ENCODE measurements at places on chromosomes 7 and 10. TPM values are rescaled to one million over a fixed set of nuclear protein-coding genes. Genes with fewer than 3 reads are reported as not detected.

GRCh38 chr10:57098146-57098545 is 737.1 kb upstream of the ZWINT start:
- no peak for DNase-seq

- no peak for DNase-seq
Measured at GRCh38 chr10:33304423-33305225, 29.8 kb downstream of the NRP1 start.

DNA sequence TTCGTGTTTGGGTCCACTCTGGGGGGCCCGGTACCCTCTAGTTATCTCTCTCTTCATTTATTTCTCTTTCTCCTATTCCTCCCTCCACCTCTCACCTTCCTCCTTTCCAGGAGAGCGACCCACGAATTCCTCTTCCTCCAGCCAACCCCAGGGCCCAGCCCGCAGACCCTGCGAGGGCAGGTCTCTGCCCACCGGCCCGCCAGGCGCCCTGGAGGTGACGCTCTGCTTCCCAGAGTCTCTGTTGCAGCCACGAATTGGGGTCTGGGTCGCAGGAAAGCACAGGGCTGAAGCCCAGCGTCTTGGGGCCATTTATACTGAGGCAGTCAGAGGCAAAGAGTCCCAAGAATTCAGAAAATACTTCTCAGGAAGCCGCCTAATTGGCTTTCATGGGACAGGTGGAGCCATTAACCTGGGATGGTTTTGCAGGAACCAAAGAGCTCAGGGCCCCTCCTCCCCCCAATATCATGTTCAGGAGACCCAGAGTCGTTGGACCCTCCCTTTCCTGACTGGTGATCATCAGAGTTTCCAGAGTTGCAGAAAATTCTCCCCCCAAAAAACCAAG is 2.7 kb upstream of the EN2 start:
- DNase-seq: no peak

DNA sequence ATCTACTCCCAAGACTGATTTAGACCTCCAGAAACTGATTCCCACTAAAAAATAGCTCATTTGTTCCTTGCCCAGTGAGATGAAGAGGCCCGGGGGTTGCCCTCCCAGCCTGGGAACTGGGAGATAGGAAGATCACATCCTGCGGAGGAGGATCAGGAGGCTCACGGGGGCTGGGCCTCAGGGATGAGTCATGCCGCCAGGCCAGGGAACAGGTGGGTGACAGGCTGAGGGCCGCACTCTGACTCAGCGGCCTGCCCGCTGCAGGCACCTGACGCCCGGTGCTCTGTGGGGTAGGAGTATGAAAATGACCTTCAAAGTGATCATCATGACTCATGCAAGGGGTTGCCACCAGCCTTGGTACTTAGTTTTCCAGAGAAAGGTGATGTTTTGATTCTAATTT is 104.5 kb upstream of the ZPBP start:
- DNase-seq: peak; percentile 32

DNA sequence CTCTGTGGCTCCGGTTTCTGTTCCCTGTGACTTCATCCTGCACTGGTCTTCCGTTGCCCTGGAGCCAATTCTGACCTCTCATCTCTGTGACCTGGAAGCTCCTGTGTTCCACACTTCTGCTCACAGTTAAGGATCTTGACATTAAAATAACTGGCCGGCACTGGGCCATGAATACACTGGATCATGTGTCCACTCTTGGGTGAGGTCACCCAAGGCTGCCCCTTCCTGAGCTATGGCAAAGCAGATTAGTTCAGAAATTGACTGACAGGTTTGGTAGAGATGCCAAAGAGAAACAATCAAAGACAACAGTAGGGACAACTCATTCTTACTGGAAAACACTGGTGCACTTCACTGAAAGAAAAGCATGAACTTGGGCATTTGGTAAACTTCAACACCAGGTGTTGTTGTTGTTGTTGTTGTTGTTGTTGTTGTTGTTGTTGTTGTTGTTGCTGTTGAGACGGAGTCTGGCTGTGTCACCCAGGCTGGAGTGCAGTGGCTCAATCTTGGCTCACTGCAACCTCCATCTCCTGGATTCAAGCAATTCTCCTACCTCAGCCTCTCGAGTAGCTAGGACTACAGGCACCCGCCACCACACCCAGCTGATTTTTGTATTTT is 36.7 kb upstream of the GRID1 start:
- no peak for DNase-seq

DNA sequence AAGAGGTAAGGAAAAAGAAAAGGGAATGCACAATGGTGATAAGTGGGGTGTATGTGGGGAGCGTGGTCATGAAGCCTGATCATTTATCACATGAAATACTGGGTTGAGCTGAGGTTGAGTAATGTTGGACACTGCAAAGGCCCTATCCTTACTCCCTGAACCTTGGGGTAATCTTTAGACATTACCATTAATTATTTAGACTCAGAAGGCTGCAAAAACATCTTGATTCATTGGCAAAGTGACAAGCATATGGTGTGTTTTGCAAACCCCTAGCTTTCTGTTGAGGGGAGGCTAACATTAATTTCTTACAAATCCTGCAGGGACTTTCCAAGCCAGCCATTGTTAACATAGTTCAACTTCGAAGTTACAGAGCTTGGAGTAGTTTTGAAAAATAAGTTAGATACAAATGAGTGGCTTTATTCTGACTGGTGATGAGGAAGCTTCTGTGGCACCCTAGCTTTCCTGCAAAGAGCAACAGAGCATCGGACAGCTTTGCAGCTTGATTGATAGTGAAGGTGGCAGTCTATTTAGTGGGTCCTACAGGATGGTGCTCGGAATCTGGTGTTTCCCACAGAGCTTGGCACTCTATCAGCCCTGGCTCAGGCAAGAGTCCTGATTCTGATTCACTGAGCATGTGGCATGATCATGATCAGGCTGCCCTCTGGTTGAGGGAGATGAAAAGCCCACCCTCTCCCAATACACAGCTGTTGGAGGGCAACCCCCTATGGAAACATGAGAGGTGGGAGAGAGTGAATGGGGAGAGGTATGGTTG is 153.7 kb upstream of the NPVF start:
- no peak for DNase-seq

DNA sequence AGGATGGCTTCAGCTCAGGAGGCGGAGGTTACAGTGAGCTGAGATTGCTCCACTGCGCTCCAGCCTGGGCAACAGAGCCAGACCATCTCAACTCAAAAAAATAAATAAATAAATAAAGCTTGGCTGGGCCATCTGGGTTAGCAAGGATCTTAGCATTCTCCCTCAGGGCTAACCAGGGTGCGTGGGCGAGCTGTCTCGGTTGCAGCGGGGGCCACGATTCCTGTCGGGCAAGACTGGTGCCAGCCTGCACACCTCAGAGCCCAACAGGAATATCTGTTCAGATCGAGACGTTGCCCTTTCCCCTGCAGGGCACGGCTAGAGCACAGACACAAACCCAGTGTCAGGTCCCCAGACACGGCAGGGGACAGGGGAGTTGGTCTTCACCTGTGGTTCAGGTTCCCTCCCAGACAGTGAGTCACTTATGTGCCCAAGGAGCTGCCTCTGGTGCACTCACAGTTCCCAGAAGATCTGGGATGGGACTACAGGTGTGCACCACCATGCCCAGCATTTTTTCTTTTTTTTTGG is 75.5 kb upstream of the GTF2I start:
- DNase-seq: no peak

- peak; percentile 55 for DNase-seq
Measured at GRCh38 chr10:107814865-107815487, 650.5 kb upstream of the SORCS1 start.

- no peak for DNase-seq
Measured at GRCh38 chr10:21130108-21130507, 233.0 kb upstream of the NEBL start.

DNA sequence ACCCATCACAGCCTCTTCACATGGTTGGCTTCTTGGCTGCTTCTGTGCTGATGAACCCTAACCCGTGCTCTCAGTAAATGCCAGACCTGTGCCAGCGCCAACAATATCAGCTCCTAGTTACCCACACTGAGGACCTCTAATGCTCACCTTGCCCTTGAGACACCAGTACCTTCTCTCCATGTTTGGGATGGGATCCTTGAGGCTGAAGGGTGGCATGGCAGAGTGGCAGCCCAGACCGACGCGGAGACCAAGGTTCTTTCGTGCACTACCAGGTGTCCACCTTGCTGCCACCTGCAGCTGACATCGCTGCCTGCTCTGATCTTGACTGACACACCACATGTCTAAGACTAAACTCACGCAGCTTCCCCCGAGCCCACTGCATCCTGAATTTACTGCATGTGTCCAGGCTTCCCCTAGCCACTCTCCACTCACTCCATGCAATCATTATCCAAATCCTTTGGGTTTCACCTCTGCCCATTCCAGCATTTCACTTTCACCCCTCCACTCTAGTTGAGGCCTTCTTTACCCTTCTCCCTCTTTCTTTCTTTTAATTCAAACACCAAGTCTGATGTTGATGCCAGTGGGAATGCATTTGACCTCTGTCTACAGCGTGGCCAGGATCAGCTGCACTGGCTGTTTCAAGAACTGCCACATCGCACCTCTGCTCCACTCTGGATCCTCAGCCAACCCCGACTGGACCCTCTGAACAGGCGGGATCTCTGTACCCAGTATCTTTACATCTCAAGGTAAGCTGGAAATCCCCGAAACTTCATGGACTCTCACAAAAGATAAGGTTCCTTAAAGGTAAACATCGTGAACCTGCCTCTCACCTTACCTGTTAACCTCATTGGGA is 294.9 kb downstream of the GLRX3 start:
- no peak for DNase-seq

- no peak for DNase-seq
Measured at GRCh38 chr7:21125297-21125696, 302.6 kb upstream of the SP4 start.

DNA sequence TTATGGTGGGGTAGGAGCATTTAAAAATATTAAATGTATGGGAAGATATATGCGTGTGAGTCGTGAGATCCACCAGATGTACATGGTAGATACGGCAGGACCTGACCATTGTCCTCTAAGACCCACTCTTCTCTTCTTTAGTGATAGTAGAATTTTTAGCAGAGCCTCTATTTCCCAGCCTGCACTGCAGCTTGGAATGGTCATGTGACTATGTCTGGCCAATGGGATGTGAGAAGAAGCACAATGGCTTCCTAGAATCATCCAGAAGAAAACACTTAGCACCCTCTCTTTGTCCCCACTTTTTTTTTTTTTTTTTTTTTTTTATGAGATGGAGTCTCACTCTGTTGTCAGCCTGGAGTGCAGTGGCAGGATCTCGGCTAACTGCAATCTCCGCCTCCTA is 86.6 kb upstream of the CYTH3 start:
- DNase-seq: peak; percentile 26

DNA sequence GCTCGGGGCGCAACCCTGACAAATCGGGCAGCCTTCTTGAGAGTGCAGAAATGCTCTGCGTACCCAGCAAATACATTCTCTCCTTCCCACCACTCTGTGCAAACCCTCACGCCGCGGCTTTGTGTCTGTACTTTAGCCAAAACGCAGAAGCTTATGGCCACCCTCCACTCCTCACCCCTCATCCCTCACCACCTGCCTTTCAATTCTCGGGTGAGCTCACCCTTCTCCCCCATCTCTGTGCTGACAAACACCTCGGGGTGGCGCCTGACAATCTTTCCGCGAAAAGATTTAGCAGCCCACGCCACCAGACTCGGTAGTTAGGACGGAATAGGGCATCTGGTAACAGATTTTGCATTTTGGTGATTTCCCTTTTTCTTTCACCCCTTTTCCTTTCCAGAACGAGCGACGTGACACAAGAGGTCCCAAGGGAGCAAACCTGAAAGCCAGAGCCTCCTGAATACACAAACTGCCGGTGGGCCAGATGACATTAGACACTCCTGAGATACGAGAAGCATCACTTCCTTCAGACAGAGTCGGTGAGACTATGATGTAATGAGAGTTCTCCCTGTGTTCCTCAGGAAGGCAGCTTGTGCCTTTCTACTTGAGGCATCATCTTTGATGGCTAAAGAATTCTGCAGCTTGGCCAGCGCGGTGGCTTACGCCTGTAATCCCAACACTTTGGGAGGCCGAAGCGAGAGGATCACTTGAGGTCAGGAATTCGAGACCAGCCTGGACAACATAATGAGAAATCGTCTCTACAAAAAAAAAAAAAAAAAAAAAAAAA is 671 bp upstream of the ATAD1 start:
- no peak for DNase-seq

OR2A5 gene
- not detected for total RNA-seq

LRRN3 gene
- 3.4 TPM for total RNA-seq

TMEM72 gene
- not detected for total RNA-seq

WBP1L gene
- 16.8 TPM for total RNA-seq

CPEB3 gene
- total RNA-seq: 0.72 TPM

TSC22D4 gene
- total RNA-seq: 12.5 TPM

RSPH10B2 gene
- not detected for total RNA-seq

CDK14 gene
- 9.3 TPM for total RNA-seq

Measured in RPMI7951 (cell line).